Hepatocyte (in vitro differentiated cells): ENCODE measurements at places on chromosomes 6 and 20.

DNA sequence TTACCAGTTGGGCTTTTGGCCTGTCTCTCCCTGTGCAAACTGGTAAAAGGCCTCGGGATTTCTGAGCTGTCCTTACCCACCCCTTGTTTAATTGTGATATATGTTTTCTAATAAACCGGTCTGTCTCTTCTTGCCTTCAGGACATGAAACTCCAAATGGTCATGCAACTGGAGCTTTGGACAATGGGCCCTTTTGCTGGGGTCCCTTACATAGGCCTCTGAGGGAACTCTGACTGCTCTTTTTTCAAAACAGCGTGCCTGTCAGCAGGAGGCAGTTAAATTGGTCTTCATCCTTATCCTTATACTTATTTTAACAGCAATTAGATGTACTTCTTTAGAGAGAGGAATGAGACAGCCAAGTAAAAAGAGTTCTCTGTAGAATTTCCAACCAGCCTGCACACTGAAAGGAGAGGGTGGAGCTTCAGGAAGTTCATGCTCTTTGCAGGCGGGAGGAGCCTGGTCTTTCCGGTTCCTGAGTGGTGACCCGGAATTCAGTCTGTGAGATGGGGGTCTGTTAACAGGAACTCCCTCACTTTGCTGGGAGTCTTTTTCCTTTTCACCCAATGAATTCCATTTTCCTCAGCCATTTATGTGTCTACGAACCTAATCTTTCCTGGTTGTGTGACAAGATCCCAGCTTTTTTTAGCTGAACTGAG lies 299.6 kb upstream of the GJE1 start:
- no peak for DNase-seq
- H3K4me1 ChIP-seq: no peaks in the 10 kb centered on the region
- H3K4me3 ChIP-seq: no peak overlapping the region
- H3K36me3 ChIP-seq: no peaks in the 10 kb centered on the region
- no peaks in the 10 kb centered on the region for H3K27me3 ChIP-seq

DNA sequence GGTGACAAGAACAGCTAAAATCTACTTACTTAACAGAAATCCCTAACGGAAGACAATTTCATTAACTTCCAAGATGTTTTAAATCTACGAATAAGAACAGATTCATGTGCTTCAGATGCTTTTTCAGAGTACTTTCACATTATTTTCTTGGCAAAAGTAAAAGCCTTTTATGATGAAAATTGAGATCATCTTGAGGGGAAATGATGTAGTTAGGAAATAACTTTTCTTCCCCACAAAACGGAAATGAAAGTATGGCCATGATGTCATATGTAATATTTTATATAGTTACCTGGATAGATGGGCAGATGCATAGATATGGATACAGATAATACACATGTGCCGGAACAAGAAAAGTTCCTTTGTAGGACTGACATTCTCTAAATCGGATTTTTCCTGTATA lies 32.8 kb downstream of the SASH1 start:
- H3K4me3 ChIP-seq: no peak overlapping the region
- DNase-seq: no peak
- no peaks in the 10 kb centered on the region for H3K36me3 ChIP-seq
- no peak overlapping the region for H3K27ac ChIP-seq
- H3K27me3 ChIP-seq: no peaks in the 10 kb centered on the region

DNA sequence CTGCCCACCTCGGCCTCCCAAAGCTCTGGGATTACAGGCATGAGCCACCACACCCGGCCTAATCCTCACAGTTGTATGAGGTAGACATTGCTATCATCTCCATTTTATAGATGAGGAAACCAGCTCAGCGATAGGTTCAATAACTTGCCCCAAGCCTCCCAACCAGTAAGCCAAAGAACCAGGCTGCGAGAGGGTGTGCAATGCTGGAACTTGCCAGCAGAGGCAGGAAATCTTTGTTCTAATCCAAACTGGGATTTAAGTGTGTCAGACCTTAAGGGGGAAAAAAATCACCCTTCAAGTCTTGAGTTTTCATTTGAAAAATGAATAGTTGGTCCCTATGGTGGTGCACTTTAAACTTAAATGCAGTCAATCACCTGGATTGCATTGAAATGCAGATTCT lies 20.1 kb upstream of the RNGTT start:
- no peak overlapping the region for H3K27ac ChIP-seq
- no peaks in the 10 kb centered on the region for H3K27me3 ChIP-seq
- peak; percentile 48 for DNase-seq
- no peak overlapping the region for H3K4me3 ChIP-seq
- no peaks in the 10 kb centered on the region for H3K36me3 ChIP-seq

DNA sequence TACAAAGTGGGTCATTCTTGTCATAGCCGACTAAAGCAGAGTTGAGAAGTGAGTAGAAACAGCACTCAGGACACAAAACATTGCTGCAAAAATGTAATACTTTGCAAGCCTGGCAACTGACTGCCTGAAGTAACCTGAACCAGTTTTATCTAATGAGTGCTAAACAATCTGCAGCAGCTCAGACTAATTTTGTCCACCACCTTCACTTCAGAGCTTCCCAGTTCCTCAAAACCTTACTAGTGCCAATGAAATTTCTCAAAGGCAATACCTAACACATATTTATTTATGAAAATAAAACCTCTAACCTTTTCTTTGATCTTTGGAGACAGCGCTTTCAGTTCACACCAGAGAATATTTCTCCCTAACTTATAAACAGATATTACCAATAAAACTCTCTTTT lies 56.7 kb upstream of the FKBP1C start:
- no peak overlapping the region for H3K27ac ChIP-seq
- no peak overlapping the region for H3K4me3 ChIP-seq
- no peaks in the 10 kb centered on the region for H3K27me3 ChIP-seq
- no peak for DNase-seq

DNA sequence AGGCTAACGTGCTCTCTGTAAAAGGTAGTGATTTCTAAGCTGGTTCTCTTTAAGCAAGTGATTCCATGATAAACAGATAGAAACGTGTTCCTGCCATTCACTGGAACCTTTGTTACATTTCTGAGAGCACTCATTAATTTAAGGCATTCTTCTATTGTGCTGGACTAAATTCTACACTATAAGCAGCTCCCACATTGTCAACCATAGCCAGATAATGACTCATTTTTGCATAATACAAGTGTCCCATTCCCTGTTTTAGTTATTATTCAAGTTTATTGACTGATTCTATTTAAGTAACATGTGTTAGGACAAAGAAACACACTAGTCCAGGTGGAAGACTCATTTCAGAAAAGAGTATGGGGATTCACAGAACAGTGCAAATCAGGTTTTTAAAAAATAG lies 13.5 kb upstream of the XRN2 start:
- H3K4me1 ChIP-seq: no peaks in the 10 kb centered on the region
- no peak overlapping the region for H3K27ac ChIP-seq
- no peak for DNase-seq
- peaks cover 2% of the 10 kb centered on the region for H3K27me3 ChIP-seq
- H3K36me3 ChIP-seq: no peaks in the 10 kb centered on the region
- H3K4me3 ChIP-seq: no peak overlapping the region
